Naive B cell (primary cell): ENCODE measurements at places on chromosomes 6 and 20. TPM values are rescaled to one million over a fixed set of nuclear protein-coding genes. Genes with fewer than 3 reads are reported as not detected.

LY6G6D gene
- polyA plus RNA-seq = not detected

TFAP2A gene
- not detected for polyA plus RNA-seq

ULBP2 gene
- polyA plus RNA-seq = not detected

TGM2 gene
- 0.29 TPM for polyA plus RNA-seq

BTN1A1 gene
- 0.19 TPM for polyA plus RNA-seq
